ENCODE measurements at places on chromosomes 1 and 21. TPM values are rescaled to one million over a fixed set of nuclear protein-coding genes. Genes with fewer than 3 reads are reported as not detected.
A peak's percentile ranks its signal among the peaks of the same experiment; 100 is the strongest.

TINAGL1 gene
- polyA plus RNA-seq, result 186 TPM

COL24A1 gene
- polyA plus RNA-seq, result 0.93 TPM

SELP gene
- polyA plus RNA-seq, result 8.2 TPM

CYP4A22 gene
- polyA plus RNA-seq, result not detected

EFNA4 gene
- polyA plus RNA-seq, result 3.0 TPM

DNA sequence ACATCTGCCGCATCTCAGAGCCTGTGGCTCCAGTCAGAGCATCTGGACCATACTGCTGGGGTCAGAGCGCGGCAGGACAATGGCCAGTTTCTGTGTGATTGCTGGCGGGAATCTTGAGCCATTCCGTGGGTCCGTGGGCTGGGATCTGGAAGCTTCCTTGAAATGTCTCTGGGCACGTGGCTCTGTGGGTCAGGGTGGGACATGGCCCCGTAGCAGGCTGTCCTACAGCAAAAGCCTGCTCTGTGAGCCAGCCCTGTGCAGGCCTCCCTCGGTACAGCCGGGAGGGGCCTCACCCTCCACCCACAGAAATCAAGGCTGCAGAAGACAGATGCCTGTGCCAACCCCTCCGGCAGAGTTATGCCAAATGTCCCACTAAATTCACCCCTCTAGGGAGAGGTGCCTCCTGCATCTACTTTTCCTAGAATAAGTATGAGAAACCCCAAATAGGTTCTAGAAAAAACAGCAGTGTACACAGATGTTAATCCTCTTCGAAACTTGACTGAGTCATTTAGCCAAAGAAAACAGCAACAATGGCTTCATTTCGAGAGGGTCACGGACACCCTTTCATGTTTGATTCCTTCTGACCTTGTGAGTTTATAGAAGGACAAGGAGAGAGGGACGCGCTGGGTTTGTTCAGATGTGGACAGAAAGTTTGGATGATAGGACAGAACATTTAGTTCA lies 27.8 kb downstream of the COL18A1 start:
- peak; percentile 83 for DNase-seq

- DNase-seq, result no peak
These were observed 572 bp upstream of the SRSF10 start for GRCh38 chr1:23980728-23981070.

GRCh38 chr1:228408041-228408868 lies 1.6 kb upstream of the TRIM11 start:
- DNase-seq, result no peak

- no peak for DNase-seq
These were observed 35.7 kb downstream of the TENT5C start for GRCh38 chr1:117641536-117641935.

DNA sequence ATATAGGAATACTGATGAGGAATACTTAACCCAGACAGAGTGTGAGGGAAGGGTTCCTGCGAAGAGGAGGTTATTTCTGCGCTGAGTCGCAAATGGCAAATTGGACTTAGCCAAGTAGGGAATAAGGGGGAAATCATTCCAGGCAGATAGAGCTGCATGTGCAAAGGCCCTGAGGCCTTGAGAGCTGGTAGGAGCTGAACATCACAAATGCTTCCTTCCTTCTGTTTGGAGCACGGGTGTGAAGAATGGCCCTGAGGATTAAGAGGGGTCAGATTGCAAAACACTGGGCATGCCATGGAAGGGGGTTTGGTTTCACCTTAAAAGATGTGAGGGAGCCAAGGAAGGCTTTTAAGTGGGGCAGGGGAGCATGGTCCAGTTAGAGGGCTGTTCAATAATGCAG lies 12.4 kb downstream of the IER5 start:
- no peak for DNase-seq

DNA sequence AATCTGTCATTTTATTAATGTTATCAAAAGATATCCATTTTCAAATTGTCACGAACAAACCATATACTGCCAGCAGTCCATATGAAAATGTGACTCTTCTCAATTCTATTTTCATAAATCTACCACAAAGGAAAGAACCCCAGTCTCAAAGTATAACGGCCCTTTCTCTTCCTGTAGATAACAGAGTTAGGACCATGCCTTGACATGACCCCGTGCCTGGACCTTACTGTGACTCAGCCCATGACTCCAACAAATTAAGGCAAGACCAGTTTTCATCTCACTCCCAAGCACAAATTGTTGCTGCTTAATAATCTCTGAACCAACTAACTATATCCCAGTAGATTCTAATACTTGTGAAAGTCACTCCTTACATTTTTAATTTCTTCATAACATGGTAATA lies 124.4 kb upstream of the NFIA start:
- no peak for DNase-seq

DNA sequence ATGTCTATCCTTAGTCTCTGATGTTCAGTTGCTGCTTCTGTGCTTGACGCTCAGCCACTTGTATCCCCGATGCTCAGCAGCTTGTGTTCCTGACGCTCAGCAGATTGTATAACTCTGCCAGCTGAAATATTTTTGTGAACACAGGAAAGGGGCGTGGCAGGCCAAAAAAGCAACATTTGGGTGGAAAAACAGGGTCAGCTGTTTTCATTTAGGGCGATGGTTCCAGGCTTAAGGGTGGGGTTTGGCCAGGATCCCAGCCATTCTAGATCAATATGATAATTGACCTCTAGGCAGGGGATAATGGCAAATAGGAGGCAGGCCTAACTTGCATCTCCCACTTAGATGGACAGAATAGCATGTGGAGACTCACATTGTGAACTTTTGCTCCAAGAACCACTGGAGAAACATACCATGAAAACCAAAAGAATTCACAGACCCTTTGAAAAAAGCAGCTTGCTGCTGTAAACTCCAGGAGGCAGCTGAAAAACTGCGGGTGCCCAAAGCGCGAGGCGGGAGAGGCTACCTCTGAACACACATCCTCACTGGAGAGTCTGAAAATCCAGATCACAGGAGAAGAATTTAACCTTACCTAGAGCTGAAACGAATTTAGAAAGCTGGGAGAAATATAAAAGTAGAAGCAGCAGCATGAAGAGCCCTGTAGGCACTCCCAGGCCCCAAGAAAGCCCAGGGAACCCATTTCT lies 58.3 kb downstream of the ZNF648 start:
- DNase-seq, result peak; percentile 78

- DNase-seq, result no peak
These were observed 118.2 kb upstream of the HOOK1 start for GRCh38 chr1:59696421-59697115.

DNA sequence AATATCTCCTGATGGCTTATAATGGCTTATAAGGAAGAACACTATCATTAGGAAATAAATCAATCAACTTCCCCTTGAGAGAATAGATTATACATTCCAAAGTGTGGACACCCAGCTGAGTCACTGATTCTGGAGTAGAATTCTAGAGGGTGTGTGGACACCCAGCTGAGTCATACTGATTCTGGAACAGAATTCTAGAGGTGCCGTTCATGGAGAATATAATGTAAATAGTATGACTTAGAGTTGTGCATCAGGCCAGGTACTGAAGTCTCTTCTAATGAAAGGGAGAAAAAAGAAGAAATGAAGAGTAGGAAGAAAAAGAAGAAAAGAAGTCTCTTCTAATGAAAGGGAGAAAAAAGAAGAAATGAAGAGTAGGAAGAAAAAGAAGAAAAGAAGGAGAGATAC lies 2.4 kb upstream of the USP33 start:
- no peak for DNase-seq
